Omental fat pad (tissue), 4 donors: ENCODE measurements at places on chromosomes 6 and 20.

DNA sequence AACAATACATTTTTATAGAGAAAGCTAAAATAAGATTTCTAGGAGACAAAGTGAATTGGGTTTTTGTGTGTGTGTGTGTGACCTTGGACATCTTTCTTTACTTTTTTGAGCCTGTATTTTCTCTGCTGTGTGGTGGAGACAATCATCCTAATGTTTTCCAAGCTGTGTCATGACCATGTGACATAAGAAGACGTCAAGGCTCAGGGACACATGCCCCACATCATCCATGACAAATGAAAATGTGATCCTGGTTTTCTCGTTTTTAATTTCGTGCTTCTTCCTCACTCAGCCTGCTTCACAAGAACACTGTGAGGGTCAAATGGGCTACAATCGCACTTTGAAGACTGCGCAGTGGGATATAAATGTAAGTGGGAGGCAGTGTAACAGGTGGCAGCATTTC lies 3.9 kb upstream of the BTNL2 start:
- DNase-seq, result no peak

DNA sequence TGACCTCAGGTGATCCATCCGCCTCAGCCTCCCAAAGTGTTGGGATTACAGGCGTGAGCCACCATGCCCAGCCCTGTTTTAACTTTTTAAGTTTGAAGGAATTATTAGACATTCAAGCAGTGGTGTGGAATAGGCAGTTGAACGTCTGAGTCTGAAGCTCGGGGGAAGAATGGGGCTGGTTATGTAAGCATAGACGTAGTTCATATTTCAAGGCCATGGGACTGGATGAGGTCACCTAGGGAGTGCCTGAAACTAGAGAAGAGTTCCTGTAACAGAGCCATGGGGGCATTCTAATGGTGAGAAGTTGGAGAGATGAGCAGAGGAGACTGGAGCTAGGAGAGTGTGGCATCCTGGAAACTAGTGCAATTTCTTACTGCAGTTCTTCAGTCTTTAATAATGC lies 6.4 kb downstream of the CDKAL1 start:
- no peak for DNase-seq

DNA sequence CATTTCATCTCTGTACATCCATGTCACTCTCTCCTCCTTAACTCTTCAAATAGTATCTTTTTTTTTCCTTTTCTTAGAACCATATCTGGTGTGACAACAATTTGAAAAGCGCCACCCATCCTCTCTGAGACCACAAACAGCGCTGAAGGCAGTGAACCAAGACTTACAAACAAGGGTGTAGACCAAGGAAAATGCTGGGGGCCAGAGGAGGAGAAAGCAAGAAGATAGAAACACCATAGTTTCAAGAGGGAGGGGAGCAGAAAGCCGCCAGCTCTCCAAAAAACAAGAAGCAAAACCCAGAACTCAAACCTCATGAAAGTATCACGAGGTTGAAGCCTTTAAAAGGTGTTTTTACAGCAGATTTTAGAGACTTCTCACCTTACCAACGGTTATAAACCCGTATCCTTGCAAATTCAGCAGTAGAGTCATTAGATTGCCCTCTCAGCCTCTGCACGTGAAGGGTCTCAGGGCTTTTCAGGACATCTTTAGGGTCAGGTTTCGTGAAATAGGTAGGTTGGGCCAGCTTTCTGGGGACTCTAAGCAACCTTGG lies 13.3 kb upstream of the RIPOR2 start:
- DNase-seq, result no peak

- no peak for DNase-seq
Observed at GRCh38 chr6:79981652-79982051, 22.8 kb upstream of the TTK start.

DNA sequence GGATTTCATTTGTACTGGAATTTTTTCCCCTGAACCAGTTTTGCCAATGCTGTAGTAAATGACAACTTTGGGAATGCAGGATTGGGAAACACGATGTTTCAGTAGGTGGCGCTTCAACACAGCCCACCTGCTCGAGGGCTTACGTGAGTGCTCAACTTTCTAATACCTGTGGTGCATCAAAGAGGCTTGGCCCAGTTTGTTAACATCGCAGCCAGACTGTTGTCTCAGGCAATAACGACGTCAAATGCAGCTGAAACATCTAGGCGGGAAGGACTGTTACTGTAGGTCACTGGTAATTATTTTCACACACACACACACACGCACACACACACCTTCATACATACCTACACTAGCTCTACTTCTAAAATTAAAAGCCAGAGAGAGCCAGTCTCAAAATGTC lies 815.5 kb upstream of the SLC35B3 start:
- no peak for DNase-seq

DNA sequence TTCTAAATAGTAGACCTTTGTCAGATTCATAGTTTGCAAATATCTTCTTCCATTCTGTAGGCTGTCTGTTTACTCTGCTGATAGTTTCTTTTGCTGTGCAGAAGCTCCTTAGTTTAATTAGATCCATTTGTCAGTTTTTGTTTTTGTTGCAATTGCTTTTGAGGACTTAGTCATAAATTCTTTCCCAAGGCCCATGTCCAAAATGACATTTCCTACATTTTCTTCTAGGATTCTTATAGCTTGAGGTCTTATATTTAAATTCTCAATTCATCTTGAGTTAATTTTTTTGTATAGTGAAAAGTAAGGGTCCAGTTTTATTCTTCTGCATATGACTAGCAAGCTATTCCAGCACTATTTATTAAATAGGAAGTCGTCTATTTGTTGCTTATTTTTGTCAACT lies 287.0 kb downstream of the PACRG start:
- DNase-seq, result no peak

DNA sequence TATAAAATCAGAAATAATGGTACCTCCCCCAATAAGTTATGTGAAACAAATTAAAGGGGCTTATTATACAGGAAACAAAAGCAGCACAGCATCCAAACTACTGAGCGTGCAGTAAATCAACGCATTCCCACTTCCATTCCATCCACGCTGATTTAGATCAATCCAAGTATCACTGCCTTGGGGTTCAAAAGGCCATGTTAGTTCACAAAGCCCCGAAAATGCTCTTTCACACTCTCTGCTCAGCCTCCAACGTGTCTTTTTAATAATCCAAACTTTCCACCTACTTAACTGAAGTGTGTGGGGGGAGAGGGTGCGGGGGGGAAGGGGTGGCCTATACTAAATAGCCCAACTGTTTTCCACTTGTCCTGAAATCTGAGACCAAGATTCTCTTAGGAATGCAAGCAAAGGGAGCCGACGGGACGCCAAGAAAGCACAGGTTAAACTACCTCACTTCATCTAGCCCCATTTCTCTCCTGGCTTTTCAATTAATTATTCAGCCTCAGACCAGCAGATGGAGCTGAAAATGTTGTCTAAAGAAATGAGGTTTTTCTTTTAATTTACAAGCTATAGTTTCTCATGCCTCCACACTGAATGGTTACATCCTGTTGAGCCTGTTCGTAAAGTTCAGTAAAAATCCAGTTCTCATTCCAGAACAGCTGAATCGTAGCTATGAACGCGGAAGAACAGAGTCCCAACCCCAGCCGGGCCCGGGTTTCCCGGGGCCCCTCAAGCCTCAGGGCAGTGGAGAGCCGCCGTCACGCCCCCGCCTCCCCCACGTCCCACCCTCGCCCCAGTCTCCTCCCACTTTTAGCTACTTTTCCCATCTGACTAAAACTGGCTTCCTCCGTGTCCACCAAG lies 1.0 kb upstream of the NXT1 start:
- DNase-seq, result no peak

DNA sequence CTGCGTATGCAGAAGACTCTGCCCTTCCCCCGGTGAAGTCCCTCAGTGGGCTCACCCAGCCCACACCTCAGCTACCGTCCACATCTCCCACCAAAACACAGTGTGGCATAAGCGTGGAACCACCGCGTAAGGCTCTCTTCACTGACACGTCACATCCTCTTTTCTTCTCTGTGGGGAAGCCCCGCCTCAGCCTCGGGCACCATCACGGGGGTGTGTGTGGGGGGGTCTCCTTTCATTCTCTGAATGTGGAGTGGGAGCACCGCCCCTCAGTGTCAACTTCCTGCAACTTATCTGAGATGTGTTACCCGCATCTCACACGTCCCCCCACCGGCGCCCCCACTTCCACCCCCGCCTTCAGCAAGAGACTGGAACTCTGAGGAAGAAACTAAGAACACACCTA lies 388.4 kb upstream of the JARID2 start:
- no peak for DNase-seq

GRCh38 chr20:11677428-11677827 lies 240.3 kb upstream of the BTBD3 start:
- no peak for DNase-seq

DNA sequence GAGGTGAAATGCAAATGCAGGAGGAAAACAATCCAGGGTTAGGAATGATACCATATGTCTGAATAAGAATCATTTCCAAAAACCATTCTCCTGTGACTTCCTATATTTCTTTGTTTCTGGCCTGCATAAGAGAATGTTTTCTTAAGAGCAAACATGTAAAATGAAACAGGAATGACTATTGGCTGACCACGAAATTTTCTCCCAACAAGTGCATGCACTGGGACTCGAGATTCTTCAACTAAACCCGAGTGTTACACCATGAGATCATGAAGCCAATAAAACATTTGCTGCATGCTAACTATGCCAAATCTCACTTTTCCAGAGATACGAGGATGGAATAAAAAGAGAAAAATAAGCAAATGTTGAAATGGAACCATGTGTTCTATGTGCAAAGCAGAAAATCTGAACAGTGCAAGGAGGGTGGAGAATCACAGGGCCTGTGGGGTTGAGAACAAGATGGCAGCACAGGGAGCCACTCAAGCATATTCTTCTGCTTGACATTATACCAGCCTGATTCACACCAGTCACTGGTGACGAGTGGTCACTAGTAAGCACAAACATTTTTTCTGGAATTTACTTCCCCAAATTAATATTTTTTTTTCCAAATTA lies 212.2 kb upstream of the FOXA2 start:
- DNase-seq, result no peak

DNA sequence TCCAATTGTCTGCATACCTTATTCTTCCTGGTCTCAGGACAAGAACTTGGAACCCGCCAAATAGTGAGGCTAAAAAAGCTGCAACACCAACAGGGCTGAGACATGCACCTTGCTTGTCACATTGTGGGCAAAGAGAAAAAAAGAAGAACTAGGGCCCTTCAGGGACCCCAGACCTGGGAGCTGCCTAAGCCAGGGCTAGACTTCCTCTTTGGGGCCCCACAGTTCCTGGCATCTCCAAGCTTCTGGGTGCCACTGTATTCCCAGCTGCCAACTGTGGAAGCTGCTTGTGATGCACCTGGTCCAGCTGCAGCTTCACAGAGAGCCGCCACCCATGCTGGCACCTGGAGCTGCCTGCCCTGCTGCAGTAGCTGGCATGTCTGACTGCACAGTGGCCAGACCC lies 370.6 kb downstream of the CD83 start:
- no peak for DNase-seq

DNA sequence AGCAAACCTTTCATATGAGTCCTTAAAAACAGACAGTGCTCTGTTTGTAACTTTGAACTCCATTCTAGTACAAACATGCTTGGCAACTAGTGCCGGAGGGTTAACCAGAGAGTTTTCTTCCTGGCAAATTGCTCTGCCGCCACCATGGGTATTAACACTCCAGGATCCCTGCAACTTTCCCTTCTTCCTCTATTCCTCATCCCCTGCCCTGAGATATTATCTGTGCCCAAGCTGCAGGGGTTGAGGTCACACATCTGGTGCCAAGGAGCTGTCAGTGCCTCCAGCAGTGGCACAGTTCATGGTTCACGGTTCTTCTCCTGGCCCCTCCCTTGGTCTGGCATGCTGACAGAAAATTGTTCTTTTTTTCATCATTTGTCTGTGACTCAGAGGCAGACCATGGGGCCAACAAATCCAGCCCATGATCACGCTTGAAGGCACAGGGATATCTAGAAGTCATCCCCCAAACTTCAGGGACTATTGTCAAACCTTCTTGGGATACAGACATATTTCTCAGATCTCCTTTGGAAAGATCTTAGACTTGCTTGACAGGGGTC lies 77.5 kb downstream of the ATXN1 start:
- no peak for DNase-seq

DNA sequence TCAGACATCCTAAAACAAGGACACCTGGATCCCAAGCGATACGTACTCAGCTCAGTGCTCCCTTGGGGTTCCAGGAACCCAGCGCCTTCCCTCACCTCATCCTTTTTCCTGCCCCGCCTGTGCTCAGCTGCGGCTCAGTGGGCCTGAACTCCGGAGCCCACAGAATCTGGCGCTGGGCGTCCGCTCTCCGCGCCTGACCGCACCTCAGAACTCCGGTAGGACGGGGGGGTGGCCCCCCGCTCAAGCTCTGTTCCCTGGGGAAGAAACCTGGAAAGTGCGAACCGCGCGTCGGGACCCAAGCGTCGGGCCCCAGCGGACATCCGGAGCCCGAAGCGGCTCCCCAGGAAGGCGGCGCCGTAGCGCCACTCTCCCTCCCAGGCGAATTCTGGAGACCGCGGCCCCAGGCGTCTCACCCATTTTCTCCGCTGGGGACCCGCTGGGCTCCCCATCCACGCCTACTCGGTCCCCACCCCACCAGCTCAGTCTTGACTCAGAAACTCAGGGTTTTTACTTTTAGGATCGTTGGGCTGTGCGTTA lies 336 bp upstream of the LY6G5C start:
- DNase-seq, result no peak

- DNase-seq, result no peak
Observed at GRCh38 chr6:33144373-33144772, 47.9 kb downstream of the COL11A2 start.

- no peak for DNase-seq
Observed at GRCh38 chr20:36830791-36831691, 44.9 kb upstream of the TLDC2 start.

DNA sequence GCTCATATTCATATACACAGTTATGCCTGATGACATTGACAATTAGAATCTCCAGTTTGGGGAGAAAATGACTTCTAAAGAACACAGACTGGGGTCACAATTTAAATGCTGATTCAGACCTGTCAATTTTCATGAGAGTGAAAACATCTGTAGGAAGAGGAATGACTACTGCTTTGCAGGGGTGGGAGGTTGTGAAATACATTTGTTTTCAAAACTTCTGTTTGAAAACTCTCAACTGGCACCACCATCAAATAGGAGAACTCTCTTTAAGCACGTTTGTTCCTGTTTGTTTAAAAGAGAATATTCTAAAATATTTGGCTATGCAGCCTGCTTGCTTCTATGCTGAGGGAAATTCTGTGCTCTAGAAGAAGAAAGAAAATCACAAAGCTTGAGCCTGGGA lies 50.8 kb upstream of the ADGRF5 start:
- DNase-seq, result no peak

GRCh38 chr6:34524971-34525370 lies 31.2 kb downstream of the SPDEF start:
- DNase-seq, result no peak

DNA sequence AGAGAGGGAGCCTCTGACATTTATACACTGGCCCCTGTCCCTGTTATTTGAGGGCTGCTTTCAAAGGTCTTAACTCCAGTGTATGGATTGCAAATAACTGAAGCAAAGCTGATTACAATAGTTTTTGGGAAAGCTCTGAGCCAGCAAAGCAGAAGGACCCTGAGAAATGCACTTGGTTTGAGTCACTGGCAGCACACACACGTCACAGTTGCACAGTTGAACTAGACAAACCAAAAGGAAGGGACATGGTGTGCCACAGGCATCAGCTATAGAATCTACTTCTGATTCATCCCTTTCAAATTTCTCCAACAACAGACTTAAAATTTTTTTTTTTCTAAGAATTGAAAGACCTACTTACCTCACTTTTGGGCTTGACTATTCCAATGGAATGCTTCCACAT lies 56.4 kb downstream of the SNRNP48 start:
- no peak for DNase-seq

- no peak for DNase-seq
Observed at GRCh38 chr6:36662827-36663256, 15.7 kb upstream of the CDKN1A start.
